Mucosa of gallbladder (tissue), 1 donor: ENCODE measurements at places on chromosomes 12 and 14. TPM values are rescaled to one million over a fixed set of nuclear protein-coding genes. Genes with fewer than 3 reads are reported as not detected.

DNA sequence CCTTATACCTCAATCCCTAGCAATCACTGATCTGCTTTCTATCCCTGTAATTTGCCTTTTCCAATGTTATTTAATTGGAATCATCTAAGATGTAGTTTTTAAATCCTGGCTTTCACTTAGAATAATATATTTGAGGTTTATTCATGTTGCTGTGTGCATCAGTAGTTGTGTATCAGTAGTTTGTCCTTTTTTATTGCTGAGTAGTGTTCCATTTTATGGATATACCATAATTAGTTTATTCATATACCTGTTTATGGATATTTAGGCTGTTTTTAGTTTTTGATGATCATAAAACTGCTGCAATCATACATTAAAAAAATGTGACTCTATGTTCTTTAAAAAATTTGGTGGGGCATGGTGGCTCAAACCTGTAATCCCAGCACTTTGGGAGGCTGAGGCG lies 43.7 kb downstream of the FUT8 start:
- no peak for DNase-seq

DNA sequence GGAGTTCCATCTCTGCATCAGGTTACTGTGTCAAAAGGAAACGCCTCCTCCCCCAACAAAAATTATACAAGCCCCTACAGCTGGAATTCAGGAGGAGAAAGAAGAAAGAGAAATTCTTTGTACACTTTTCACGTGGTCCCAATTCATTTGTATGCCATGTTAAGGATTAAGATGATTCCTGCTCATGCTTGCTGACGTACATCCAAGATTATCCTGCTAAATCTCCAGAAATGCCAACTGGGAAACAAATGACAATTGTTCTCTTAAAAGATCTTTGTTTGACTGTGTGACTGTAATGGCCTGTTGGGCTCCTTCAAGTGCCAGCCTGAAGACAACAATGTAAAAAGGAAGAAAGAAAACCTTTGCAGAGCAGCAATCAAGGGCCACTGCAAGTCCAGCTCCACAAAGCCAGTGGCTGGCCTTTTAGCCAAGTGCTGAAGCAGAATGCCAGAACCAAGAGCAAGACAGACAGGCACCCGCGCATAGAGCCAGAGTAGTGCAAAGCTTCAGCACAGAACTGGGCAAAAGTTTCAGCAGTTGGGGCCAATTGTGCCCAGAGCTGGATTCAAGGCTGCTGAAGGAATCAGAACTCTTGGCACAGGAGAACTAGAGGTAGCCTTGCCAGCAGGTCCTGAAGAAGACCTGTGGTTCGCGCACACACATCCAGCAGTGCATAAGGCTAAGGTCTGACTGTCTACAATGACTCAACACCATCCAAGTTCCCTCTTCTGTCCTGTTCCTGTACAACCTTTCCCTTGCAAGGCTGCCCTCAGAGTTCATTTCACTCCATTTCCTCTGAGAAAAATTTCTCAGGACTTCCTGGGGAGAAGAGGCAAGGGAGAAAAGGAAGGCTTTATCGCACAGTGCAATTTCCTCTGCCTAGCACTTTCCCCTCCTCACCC lies 209.7 kb upstream of the BMP4 start:
- no peak for DNase-seq

GRCh38 chr14:69648480-69649451 lies 37.4 kb downstream of the SUSD6 start:
- DNase-seq, result no peak

- no peak for DNase-seq
These were observed 237.2 kb upstream of the SYT10 start for GRCh38 chr12:33676866-33677265.

- DNase-seq, result peak; percentile 79
These were observed 6.9 kb downstream of the PABPN1 start for GRCh38 chr14:23327947-23328744.

- DNase-seq, result no peak
These were observed 235.1 kb downstream of the NRXN3 start for GRCh38 chr14:78405079-78405856.

DNA sequence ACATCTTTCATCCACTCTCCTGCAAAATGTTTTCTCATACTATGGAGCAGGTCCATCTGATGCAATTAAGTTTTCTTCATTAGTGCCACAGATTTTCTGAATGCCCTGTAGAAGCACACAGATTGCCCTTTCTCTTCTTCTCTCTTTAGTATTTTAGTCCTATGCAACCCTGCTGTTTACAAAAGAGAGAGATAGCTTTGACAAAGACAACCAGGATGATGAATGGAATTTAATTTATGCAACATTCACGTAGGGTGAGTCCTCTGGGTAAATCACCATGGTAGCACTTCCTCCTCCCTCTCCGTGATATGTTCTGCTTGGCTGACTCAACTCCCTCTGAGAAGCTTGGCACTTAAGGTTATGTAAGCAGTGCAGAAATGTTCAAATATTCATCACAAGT lies 400.9 kb upstream of the PDE3A start:
- DNase-seq, result peak; percentile 56

DNA sequence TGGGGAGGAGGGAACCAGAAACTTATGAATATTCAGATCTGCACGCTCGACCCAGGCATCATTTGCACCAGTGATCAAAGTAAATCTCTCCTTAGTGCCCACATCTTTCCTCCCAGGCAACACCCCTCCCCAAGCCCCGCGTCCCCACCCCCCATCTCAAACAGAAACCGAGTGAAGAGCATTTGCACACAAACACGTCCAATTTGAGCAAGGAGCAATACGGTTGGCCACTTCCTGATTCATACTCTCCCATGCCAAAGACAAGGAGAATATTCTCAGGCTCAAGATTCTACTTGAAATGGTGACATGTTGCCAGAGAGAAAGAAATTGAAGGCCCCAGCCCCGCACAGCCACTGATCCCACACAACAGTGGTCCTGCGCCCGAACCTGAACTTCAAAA lies 7.1 kb downstream of the FOXN3 start:
- no peak for DNase-seq

DNA sequence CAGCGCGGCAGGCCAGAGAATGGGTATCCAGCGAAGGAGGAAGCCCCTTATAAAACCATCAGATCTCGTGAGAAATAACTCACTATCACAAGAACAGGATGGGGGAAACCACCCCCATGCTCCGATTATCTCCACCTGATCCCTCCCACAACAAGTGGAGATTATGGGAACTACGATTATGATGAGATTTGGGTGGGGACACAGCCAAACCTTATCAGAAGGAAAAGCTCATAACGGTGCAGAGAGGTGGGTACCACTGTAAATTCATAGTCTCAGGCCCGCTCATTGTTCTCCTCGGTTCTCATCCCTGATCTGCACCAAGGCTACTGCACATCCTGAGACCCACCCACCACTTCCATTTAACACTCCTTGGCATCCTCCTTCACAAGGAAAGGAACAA lies 326.5 kb downstream of the MED13L start:
- DNase-seq, result no peak

DNA sequence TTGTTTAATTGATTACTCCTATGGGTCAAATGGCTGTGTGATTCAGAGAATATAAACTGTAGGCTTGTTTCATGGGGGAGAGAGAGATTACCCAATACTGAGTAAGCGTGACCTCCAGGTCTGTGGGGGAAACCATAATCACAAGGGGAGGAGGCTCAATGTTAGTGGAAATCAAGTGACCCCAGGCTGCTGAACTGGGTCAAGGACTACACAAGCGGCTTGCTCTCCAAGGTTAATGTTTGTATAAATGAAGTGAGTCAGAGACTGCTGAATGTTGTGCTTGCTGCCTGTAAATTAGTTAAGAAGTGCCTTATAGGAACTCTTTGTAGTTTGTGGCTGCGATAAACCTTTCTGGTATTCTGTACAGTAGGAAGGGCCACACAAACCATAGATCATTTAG lies 479.7 kb downstream of the AACS start:
- DNase-seq, result no peak

DNA sequence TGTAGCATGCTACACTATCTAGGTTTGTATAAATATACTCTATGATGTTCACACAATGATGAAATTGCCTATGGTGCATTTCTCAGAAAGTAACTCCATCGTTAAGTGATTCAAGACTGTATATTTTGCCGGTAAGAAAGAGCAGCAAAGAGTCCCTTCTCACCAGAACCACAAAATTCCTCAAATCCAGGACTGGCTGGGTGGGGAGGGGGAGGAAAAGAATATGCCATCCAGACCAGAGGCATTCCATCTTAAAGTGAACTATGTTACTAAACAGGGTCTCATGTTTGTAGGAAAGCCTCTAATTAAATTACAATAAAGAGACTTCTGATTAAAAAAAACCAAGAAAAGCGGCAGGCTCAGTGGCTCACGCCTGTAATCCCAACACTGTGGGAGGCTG lies 11.5 kb downstream of the UBE2N start:
- no peak for DNase-seq

GRCh38 chr14:24339284-24340151 lies at the start of gene RIPK3:
Gene RIPK3, minus strand, starts transcription at chr14:24339991. Its CDS starts 165 bp downstream, at chr14:24339826.
- DNase-seq, result peak; percentile 66

GRCh38 chr12:61846765-61847164 lies 413.4 kb upstream of the USP15 start:
- no peak for DNase-seq

DNA sequence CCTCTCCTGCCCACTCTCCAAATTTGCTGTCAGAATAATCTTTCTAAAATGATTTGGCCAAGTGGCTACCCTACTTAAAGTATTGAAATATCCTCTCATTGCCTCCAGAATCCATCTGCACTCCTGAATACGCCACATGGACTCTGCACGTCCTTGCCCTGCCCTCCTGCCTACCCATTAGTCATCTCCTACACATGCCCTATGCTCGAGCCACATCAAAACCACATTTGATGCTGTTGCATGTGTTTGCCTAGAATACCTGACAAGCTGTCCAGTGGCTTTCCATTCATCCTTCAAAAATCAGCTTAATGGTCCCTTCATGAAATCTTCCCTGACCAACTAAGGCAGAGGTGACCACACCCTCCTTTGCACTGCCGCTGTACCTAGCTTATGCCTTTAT lies 17.0 kb downstream of the VCPKMT start:
- no peak for DNase-seq

FGF23 gene
- 0.06 TPM for total RNA-seq

RNASE1 gene
- 609 TPM for total RNA-seq

NOXRED1 gene
- 0.37 TPM for total RNA-seq

HHIPL1 gene
- total RNA-seq, result 5.3 TPM
